ENCODE measurements at places on chromosomes 3 and 15. TPM values are rescaled to one million over a fixed set of nuclear protein-coding genes. Genes with fewer than 3 reads are reported as not detected.

- H3K27ac ChIP-seq, result no peak overlapping the region
- H3K4me3 ChIP-seq, result peak overlapping the region; percentile 61
- DNase-seq, result no peak
- no peaks in the 10 kb centered on the region for H3K36me3 ChIP-seq
Observed at GRCh38 chr15:39781967-39782302, 706 bp downstream of the FSIP1 start.

DNA sequence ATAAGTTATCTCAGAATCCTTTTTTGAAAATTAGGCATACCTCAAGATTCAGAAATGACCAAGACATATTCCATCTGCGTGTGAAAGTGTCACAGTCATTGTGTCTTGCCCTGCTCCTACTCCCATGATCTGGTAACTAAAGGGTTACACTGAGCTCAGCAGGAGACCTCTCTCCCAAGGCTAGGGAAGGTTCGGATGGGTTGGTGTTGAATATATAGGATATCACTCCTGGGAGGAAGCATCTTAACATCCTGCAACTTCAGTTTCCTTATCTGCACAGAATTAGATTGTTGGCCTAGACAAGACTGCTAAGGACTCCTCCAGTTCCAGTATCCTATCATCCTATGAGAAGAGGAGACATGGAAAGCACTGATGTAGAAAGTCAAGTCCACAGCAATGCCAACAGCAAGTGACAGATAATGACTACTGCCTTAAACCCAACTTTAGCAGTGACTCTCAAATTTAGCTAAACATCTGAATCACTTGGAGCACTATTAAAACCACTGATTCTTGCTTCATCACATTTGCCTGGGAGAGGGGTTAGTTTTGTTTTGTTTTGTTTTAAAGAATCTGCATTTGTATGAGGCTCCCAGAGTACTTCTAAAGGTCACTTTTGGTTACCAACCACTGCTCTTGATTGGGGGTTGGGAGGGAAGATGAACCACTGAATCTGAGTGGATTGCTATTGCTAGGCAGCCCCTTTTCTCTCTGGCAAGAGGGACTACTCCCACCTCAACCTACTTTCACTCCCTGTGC is 9.7 kb downstream of the ADAMTS9 start:
- peaks cover 16% of the 10 kb centered on the region for H3K4me1 ChIP-seq
- no peak overlapping the region for H3K4me3 ChIP-seq
- no peaks in the 10 kb centered on the region for H3K27me3 ChIP-seq

GRCh38 chr15:58392141-58392540 is 39.6 kb upstream of the LIPC start:
- no peaks in the 10 kb centered on the region for H3K36me3 ChIP-seq
- no peak overlapping the region for H3K27ac ChIP-seq
- no peak overlapping the region for H3K4me3 ChIP-seq
- no peaks in the 10 kb centered on the region for H3K27me3 ChIP-seq
- DNase-seq, result no peak

The GRM2 gene
- not detected for total RNA-seq

DNA sequence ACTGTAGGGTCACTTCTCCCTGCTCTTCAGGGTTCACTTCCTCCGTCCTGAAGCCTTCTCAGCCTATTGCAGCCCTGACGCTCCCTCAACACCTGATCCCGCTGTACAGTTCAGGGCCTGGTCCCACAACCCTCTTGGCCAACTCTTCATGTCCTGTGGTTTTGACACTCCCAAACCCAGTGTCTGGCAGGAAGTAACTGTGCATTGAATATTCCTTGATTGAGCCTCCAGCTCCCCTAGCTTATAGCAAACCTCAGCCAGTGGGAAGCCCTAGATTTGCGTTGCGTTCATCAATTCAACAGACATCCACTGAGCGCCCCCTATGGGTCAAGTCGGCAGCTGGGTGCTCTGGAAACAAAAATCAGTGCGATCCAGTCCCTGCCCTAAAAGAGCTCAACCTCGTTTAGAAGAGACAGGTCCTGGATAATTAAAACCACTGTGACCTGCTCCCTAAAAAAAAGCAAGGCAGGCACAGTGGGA is 13.5 kb downstream of the UBAP1L start:
- H3K27ac ChIP-seq, result no peak overlapping the region
- H3K4me1 ChIP-seq, result no peaks in the 10 kb centered on the region
- no peaks in the 10 kb centered on the region for H3K36me3 ChIP-seq
- no peak overlapping the region for H3K4me3 ChIP-seq
- no peaks in the 10 kb centered on the region for H3K27me3 ChIP-seq
- peak; percentile 66 for DNase-seq

DNA sequence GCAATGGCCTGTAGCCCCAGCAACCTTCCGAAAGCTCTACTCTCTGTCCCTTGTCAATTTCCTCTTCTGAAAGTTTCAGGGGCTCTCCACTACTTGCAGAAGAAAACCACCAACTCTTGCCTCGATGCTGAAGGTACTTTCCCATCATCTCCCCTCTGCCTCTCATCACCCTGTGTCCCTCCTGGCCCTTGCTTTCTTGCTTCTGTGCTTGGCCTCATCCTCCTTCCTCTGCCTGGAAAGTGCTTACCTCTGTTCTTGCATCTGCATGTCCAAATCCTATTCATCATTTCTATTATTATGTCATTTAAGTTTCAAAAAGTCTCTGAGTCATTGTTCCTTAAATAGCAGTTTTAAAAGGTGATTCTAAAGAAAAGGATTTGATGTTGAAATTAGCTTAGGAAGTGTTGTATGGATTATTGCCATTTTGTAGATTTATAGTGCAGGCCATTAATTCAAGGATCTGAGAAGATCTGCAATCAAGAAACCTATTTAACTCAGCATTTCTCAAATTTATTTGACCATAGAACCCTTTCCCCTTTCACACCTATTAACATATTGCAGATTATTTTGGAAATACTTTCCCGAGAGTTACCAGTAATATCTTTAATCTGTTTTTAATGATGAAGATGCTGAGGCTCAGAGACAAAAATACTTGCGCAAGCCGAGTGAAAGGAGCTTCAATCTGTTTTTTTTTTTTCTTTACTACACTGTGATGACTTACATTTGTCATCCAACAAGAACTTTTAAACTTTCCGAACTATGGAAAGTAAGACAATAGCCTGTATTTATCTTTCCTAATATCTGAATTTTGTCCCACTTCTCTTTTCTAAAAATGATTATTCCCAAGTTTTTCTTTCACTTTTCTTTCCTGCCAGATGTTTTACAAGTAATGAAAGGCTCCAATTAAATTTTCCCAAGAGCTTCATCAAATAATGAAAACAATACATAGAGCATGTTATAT is 22.3 kb upstream of the CFAP161 start:
- no peak overlapping the region for H3K27ac ChIP-seq
- no peak for DNase-seq
- no peak overlapping the region for H3K4me3 ChIP-seq
- H3K36me3 ChIP-seq, result no peaks in the 10 kb centered on the region
- no peaks in the 10 kb centered on the region for H3K4me1 ChIP-seq

- peak within 1 kb of the TSS; percentile 80 for H3K4me3 ChIP-seq
- H3K27ac ChIP-seq, result peak within 1 kb of the TSS; percentile 96
- no peaks in the 10 kb centered on the region for H3K27me3 ChIP-seq
- no peaks in the 10 kb centered on the region for H3K36me3 ChIP-seq
- H3K4me1 ChIP-seq, result peaks cover 20% of the 10 kb centered on the region
- peak; percentile 96 for DNase-seq
Observed at GRCh38 chr3:67654099-67654843, at the start of gene SUCLG2. SUCLG2 (minus strand) TSS chr3:67654612; CDS start chr3:67654586, 26 bp downstream.

GRCh38 chr3:95476534-95476933 is 1337.9 kb upstream of the EPHA6 start:
- no peak for DNase-seq
- H3K27me3 ChIP-seq, result no peaks in the 10 kb centered on the region
- H3K4me1 ChIP-seq, result no peaks in the 10 kb centered on the region
- no peak overlapping the region for H3K4me3 ChIP-seq
- H3K27ac ChIP-seq, result no peak overlapping the region

Data from heart left ventricle (tissue), 16 donors.